ENCODE measurements at places on chromosomes 3 and 15.

- no peak for DNase-seq
Observed at GRCh38 chr3:63689285-63689684, 36.8 kb downstream of the SNTN start.

GRCh38 chr3:99409961-99410360, 228.4 kb upstream of the COL8A1 start:
- no peak for DNase-seq

- DNase-seq, result no peak
Observed at GRCh38 chr3:101163554-101163953, 156.8 kb downstream of the IMPG2 start.

- DNase-seq, result no peak
Observed at GRCh38 chr3:151113343-151113742, 27.9 kb downstream of the MED12L start.

DNA sequence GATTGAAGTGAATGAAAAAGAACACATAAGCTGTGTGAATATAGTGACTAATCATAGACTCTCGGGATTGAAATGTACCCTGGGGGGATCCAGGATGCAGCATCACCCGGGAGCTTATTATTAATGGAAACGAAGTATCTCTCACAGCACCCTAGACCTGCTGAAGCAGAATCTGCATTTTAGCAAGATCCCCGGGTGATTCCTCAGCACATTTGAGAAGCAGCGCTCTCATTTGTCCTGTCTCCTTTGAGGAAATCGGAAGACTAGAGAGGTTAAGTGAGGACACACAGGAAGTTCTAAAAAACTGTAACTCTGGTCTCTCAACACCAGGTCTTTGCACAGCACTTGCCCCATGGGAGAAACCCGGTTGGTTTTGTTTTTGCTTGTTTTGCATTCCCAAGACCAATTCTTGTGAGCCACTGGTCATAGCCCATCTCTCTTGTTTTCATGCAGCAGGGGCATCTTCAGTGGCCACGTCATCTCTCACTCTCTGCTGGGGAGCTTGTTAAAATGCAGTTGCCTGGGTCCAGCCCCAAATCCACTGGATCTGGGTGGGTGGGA, 30.2 kb downstream of the ZNF710 start:
- DNase-seq, result no peak

All from psoas muscle (tissue), 8 donors.